HCEC 1CT (cell line): ENCODE measurements at places on chromosomes 1 and 21.

GRCh38 chr21:33816174-33816573 is 99.4 kb downstream of the ATP5PO start:
- DNase-seq: no peak

DNA sequence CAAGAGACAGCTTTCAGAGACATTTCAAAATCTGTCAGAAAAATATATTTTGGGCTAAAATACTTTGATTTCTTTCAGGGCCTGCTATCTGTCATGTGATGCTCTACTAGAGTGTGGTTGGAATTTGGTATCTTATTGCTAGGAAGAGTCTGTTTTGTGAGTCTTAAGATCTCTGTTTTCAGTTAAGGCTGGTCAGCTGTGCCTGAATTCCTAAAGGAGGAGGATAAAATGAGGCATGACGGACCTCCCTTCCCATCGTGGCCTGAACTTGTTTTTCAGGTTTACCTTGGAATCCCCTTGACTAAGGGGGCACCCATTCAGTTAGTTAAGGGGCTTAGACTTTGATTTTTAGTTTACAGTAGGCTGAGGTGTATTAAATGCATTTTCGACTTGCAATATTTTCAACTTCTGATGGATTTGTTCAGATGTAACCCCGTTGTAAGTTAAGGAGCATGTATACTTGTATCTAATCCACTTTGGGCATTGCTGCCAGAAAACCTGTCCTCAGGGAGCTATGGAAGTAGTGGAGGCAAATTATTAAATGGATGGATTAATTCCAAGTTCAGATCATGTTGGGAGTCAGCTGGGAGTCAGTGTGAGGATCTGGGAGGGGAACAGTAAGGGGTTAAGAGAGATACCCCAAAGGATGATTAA is 18.3 kb downstream of the CAPN2 start:
- DNase-seq: no peak

DNA sequence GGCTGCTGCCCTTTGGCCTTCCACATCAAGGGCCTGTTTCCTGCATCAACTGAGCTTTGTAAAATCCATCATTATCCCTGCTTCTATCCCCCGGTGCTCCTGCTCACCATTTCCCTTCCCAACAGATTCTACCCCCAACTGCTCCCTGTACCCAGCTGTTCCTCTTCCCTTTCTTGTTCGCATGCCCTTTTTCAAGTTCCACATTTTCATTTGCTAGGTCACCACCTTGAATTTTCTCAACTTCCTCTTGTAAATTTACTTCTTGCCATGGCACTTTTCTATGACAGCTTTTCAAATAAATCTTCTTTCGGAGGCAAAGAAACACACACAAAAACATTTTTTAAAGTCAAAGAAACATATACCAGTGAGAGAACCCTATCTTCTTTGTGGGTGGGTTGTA is 330.5 kb upstream of the ADGRL2 start:
- no peak for DNase-seq

- DNase-seq: no peak
These were observed 36.7 kb downstream of the SLC19A1 start for GRCh38 chr21:45505416-45506021.

DNA sequence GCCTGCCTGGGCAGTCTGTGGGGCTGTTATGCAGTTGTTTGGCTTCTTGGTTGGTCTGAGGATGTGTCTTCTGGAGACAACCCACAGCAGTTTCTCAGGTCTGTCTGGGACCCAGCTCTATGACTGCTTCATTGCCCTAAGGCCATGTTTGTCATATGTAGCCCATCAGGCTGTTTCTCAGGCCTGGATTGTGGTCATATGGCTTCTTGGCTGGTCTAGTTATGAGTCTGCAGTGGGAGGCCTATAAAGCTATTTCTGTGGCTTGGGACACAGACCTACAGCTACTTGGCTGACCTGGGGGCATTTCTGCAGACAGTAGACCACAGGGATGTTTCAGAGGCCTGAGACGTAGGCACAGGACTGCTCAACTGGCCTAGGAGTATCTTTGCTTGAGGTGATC is 41.5 kb downstream of the CHIA start:
- no peak for DNase-seq

- peak; percentile 12 for DNase-seq
These were observed 5.3 kb upstream of the PFKL start for GRCh38 chr21:44294391-44295162.

DNA sequence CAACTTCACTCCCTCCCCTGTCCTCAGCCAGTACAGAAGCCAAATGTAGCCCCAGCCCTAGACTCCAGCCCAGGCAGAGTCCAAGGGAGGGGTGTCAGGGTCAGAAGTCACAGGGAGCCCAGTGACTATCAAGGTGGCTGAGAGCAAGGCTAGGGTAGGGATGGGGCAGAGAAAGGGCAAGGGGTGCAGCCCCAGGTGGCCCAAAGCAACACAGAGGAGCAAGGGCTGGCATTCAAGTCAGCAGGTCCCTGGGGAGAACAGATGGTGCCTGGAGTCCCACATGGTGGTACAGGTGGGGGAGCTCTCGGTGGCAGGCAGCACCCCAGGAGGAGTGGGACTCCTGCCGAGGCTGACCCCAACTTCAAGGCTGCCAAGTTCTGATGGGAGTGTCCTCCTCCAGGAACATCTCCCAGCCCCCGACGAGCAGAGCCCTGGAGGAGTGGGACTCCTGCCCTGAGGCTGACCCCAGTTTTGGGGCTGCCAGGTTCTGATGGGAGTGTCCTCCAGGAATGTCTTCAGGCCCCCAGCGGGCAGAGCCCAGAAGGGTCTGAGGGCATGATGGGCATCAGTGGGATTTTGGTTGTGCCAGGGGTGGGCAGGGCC is 3.7 kb upstream of the DVL1 start:
- DNase-seq: no peak

GRCh38 chr1:64231654-64232053 is 28.2 kb downstream of the UBE2U start:
- no peak for DNase-seq

DNA sequence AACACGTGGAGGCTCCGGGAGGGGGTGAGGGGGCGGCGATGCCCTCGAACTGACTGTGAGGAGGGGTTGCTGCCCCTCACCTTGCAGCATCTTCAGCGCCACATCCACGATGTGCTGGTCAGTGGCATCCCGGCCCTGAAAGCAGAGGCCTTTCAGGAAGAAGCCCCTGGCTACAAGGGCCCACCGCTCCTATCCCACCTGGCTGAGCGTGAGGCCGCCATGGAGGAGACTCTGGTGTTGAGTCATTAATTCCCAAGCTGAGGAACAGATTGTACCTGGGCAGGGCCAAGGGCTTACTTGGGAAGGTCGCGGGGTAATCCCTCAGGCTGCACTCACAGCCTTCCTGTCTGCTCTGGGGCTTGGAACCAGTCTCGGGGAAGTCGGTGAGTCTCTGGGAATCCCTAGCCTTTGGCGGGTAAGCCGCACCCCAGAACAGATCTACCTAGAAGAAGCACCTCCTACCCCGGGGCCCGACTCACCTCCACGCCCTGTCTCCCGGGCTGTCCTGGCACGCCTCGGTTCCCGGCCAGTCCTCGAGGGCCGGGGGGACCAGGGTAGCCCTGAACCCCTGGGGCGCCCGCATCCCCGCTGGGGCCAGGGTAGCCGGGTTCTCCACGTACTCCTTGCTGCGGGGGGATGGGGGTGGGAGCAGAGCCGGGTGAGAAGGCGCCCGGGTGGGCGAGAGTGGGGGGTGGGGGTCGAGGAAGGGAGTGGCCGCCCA is 13.9 kb downstream of the COL9A2 start:
- no peak for DNase-seq

DNA sequence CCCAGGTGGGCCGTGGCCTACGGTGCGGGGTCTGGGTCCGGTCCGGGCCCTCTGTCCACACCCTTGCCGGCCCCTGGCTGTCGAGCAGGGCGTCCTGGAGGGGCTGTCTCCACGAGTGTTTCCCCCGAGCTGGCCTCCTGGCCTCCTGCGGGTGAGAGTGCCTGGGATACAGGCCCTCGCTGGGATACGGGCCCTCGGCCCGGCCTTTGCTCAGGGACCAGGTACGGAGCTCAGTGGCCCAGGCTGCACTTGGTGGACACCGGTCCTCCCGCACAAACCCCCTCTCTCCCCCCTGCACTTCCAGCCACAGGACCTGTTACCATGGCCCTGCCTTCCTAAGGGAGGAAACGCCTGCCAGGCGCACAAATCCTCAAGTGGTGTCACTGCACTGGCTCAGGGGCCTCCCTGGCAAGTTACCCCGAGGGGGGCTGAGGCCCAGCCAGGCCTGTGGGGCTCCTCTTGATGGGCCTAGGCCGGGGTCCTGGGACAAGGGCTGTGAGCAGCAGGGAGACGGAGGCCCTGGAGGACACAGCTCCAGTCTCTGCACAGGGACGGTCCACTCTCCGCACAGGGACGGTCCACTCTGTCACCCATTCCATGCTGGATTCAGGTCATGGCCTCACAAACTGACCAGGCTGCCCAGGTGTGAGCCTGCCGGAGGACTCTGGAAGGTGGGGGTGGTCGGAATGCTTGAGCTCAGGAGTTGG is 18.2 kb upstream of the RNF223 start:
- DNase-seq: no peak

- DNase-seq: no peak
These were observed 545.8 kb downstream of the AMY1C start for GRCh38 chr1:104295511-104295910.

DNA sequence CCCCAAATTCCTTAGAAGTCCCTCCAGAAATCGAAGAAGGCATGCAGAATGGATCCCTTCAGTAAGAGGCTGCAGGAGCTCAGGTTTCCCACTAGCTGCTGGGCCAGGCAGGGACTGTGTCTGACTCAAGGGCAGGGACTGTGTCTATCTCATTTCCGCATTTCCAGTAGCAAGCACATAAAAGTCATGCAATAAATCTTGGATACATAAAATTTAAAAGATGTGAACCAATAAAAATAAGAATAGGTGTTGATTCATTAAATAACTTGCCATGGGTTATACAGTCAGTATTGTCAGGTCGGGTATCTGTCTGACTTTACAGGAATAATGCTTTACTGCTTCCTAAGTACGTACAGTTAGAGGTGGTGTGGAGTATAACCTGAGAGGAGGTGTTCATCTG is 15.2 kb downstream of the PM20D1 start:
- no peak for DNase-seq

GRCh38 chr21:41333752-41334151 is 17.2 kb downstream of the FAM3B start:
- no peak for DNase-seq

DNA sequence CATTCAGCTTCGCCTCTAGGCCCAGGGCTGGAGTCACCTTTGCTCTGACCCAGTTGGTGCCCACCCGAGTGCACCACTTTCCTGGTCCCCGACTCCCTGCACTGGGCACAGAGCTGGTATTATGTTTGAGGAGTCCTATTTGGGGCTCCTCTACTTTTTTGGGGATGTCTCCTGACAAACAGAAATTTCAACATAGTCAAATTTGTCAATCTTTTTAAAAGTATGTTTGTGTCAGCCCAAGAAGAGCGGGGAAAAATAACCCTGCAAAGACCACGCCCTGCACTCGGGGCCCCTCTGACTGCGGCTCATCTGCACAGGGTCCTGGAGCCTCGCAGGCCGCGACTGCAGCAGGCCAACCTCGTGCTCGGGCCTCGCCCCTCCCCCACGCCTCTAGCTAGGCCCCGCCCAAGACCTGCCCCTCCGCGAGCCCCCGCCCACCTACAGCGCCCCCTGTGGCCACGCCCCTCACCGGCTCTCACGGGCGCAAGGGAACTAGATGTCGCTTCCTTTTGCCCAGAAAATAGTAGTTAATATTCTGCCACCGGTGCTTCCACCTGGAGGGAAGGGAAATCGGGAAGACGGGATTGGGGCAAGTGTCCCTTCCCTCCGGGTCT is 11.4 kb downstream of the FAM229A start:
- DNase-seq: peak; percentile 62

GRCh38 chr1:48039088-48040054 is 42.2 kb upstream of the TRABD2B start:
- DNase-seq: no peak

DNA sequence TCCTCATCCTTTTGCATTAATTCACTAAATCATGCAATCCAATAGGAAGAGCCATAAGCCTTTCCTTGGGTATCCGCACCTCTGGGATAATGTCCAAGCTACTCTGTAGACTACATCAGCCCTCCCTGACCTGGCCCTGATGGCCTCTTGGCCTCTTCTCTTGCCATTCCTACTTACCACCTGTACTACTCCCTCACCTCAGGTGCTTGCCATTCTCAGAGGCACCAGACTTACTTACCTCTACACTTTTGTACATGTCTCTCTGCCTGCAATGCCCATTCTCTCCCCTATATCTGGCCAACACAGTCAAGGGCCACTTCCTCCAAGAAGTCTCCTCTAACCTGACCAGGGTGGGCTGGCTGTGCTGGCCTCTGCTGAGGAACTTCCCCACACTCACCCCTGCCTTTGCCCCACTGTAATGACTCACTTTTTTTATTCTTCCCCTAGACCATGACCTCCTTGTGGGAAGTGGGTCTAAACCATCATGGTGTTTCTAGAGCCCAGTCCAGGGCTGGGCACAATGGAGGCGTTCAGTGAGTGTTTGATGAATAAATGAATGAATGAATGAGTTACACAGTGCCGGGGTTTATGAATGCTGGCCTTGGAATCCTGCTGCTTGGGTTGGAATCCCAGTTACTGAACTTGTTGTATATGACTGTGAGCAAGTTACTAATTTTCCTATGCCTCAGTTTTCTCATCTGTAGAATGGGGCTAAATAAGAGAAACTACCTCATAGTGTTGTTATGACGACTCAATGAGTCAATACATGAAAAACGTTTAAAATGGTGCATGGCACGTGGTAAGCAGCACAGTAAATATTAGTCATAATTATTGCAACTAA is 179.8 kb downstream of the FOXD2 start:
- DNase-seq: no peak

DNA sequence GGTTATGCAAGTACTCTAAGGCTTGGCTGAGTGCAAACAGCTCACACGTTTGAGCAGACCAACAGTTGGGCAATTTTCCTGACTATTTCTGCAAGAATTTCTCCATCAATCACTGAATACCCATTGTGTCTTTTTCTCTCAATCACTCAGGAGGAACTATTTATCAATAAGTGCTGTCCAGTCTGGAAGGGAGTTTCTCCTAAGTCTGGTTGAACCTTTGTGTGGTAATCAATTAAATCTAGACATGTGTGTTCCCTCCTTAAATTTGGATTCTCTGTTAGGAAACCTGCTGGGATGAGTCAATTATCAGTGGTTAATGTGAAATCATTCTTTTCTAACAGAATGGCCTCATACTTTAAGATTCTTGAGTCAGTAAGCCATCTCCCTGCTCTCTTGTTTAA is 6.8 kb upstream of the AADACL3 start:
- DNase-seq: no peak

GRCh38 chr21:42680429-42680828 is 27.0 kb downstream of the PDE9A start:
- no peak for DNase-seq

GRCh38 chr1:53684741-53685140 is 54.2 kb downstream of the GLIS1 start:
- DNase-seq: no peak

GRCh38 chr21:31983120-31983519 is 110.3 kb downstream of the HUNK start:
- no peak for DNase-seq
